ENCODE measurements at places on chromosomes 1 and 21.

GRCh38 chr1:40477678-40478053 is 576 bp downstream of the ZFP69 start:
- no peak for DNase-seq

- DNase-seq = no peak
Measured at GRCh38 chr1:19067912-19068638, 111.6 kb upstream of the IFFO2 start.

DNA sequence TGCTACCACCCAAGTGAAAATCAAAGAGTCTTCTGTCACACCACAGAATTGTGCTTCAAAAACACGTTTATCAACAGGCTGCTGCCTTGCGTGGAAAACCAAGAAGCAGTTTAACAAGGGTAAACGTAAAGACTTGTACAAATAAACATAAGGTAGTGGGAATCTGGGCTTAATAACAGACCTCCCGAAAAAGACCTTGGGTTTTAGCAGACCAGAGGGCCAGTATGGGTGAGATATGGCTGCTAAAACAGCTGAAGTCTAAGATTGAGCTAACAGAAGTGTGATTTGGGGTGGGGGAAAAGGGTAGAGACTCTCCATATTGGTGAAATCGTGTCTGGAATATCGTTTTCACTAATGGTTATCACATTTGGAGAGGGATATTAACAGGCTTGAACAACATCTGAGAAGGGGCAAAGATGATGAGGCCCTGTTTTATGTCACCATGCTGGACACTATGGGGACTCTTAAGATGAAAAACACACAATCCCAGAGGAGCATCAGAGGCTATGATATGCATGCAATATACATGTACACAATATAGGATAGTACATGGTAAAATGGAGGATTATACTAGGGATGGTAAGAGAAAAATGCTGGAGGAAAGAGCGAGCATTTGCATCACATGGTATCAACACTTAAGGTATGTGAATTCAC is 1.4 kb downstream of the MOV10 start:
- DNase-seq = no peak

DNA sequence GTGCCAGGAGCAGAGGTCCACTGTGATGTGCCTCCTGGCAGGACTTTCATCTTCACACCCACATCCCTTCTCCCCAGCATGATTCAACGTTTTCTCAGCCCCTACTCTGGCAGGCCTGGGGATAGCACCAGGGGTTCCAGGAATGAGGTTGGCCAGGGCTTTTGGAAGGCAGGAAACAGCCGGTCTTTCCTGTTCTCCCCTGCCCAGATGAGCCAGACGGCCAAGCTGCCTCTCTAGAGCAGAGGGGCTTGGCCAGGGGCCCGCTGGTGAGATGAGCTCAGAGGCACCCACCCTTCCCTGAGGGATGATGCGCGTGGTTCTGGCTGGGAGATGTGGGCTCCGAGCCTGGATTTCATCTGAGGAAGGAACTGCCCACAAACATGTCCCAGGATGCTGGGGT is 4.3 kb upstream of the MFAP2 start:
- DNase-seq = peak; percentile 90

GRCh38 chr1:82366689-82367088 is 566.0 kb downstream of the ADGRL2 start:
- DNase-seq = no peak

GRCh38 chr21:45409466-45410150 is 4.6 kb downstream of the COL18A1 start:
- peak; percentile 74 for DNase-seq

GRCh38 chr1:200922406-200922805 is 27.7 kb downstream of the INAVA start:
- peak; percentile 48 for DNase-seq

DNA sequence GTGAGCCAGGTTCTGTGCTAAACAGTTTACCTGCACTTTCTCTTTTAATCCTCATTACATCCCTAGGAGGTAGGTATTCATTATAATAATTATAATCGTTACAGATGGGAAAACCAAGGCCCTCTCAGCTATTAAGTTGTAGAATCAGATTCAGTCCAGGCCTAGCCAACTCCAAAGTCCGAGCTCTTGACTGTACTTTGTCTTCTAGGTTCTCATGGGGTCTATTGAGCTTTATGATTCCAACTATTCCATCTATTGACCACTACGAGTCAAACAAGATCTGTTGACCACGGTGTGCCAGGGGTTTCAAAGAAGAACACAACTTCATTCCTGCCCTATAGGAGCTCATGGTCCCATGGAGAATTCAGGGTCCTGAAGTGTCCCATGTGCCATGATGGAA is 2.0 kb downstream of the IFNLR1 start:
- no peak for DNase-seq

- DNase-seq = no peak
Measured at GRCh38 chr1:85991261-85991660, 165.3 kb downstream of the COL24A1 start.

DNA sequence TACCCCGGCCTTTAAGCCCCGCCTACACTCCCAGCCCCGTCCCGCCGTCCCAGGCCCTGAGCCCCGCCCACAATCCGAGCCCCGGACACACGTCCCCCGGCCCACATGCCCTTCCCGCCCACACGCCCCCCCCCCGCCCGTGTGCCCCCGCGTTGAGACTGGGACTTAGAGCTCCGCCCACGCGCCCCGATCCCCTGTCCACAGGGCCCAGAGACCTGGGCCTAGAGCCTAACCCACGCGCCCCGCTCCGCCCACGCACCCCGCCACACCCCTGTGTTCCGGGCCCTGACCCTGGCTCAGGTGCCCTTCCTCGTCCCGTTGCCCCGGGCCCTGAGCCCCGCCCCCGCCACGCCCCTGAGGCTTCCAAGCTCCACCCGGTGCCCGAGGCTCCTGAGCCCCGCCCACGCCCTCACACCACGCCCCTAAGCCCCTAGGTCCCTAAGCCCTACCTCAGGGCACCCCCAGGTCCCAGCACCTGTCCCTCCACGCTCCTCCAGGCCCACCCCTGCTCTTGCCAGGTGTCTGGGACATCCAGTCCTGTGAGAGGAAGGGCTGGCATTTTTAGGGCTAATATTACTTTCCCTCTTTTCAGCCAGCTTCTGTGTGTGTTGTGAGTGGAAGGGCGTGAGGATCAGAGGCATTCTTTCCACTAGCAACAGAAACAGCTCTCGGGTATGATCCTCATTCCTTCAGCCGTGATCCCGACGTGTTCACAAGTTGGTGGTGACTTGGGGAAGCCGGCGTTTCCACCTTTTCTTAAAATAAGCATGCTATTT is 552 bp upstream of the GPR157 start:
- DNase-seq = peak; percentile 91

DNA sequence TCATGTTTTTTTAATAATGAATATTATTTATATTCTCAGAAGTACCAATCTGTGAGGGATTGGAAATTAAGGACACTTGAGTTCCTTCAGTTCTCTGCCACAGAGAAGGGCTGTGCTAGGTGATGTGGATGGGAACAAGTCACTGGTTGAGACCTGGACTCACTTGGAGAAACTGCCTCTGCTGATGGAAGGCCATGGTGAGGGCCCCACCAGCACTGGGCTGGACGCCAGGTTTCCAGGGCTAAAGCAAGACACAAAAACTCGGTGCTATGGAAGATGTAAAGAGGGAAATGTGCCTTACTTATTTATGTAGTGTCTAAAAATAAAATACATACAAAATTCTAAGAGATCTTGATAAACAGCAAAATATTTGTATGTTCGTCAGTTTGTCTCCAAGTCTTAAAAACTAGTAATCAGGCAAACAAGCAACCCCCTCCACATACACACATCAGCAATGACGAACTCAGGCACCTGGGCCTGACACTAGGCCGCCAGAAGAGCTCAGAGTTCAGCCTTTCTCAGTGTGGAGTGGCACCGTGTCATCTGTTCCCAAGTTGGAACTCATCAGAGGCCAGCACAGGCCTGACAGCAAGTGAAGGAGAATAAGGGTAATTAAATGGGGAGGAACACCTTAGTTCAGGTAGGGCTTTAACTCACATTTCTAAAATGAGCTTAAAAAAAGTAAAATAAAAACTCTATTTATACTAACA is 19.6 kb downstream of the SIPA1L2 start:
- no peak for DNase-seq

GRCh38 chr1:19374083-19374801 is 62.1 kb downstream of the SLC66A1 start:
- DNase-seq = no peak

DNA sequence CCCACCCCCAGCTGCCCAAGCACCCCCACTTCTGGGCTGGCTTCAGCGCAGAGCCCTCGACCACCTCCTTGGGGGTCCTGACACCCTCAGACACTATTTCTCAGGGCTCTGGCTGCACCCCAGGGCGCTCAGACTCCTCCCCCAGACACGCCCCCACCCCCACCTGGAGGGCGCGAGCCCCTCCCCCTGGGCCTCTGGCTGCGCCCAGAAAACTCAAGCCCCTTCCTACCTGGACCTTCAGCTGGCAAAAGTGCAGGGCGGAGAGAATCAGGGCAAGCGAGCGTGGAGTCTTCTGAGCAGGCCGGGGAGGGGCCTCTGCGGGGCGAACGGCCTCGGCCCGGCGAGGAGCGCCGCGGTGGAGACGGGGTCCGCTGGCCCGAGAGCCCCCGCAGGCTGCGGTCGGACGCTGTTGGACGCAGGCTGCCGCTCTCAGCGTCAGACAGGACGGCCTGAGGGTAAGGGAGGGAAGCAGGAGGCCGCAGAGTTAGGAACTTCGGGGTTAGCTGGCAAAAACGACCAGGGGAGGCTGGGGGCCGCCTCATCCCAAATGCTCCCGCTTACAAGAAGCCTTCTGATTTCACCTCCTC is 17.4 kb upstream of the NBPF1 start:
- peak; percentile 73 for DNase-seq

DNA sequence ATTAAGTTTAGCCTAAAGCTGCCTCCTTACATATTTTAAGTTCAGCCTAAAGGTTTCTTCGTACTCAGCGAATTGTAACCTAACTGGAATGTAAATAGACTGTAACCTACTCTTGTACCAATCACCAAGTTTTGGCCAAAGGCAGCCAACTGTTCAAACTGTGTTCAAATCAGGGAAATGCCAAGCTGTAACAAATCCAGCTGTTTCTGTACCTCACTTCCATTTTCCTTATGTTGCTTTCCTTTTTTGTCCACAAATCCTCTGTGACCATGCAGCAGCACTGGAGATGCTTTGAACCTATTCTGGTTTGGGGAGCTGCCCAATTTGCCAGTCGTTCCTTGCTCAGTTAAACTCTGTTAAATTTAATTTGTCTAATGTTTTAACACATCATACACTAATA is 3.2 kb upstream of the APOBEC4 start:
- no peak for DNase-seq

- DNase-seq = no peak
Measured at GRCh38 chr1:100411019-100411418, 58.7 kb downstream of the CDC14A start.

- no peak for DNase-seq
Measured at GRCh38 chr1:101302831-101303511, 66.2 kb downstream of the S1PR1 start.

DNA sequence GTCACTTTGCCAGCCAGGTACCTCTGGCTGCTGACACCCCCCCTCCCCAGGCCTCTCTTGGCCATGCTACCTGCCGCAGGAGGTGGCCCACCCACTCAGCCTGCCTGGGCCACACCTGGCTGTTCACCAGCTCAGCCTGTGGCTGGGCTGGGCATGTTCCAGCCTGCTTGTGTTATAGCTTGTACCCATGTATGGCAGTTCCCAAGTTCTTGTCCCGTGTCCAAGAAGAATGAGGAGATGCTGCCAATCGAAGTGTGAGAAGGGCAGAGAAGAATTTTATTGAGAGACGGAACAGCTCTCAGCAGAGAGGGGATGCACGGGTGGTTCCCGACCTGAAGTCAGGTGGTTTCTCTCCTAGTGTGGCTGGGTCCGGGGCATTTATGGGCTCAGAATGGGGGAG is 3.9 kb upstream of the MMEL1 start:
- DNase-seq = peak; percentile 60

GRCh38 chr1:150688763-150689162 is 8.2 kb downstream of the GOLPH3L start:
- no peak for DNase-seq

DNA sequence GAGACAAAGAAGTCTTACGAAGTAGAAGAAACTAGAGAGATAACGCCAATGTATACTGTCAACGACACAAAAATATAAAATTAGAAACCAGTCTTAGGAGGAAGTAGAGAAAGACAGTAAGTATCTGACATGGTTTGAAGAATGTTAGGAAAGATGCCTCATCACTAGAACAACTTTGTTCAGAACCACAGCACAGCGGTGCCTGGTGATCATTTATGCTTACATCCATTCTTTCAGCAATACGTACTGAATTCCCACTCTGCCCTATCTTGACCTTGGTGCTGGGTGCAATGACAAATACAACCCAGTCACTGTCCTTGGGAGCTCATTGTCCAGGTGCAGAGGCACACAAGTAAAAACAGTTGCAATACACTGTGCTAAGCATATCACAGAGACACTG is 104.4 kb downstream of the TM2D1 start:
- DNase-seq = no peak

DNA sequence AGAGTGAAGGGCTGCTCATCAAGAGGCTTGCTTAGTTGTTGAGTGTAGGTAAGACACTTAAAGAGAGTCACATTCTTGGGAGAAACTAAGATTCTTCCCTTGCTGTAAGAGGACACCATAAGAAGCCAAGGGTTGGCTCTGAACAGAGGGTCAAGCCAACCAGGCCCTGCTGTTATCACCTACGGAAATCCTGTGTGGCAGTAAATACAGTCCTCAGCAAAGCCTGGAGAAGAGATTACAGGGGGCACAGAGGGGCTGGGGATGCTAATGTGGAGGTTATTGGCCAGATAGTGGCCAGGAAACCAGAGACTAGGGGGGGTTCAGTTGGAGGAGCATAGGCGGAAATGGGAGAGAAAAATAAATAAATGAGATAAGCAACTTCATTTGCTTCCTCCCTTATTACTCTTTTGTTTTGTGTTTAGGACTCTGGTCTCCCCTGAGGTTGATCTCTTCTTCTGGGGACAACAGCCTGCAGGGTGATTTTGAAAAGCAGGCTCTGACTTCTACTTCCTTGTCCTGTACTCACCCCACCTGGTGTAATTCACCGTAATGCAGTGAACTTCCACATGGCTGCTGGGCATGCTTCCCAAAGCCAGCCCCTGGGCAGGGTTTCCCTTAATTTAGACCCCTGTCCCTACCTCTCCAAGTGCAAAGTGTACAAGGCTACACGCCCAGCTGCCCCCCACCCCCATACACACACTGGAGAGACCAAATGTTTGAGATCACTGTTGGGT is 40.9 kb downstream of the MTARC1 start:
- no peak for DNase-seq

GRCh38 chr1:243849421-243850201 is 432 bp downstream of the AKT3 start:
- DNase-seq = peak; percentile 80

GRCh38 chr1:110123224-110123623 is 11.0 kb downstream of the UBL4B start:
- no peak for DNase-seq

GRCh38 chr1:77539519-77540142 is 142.8 kb downstream of the ZZZ3 start:
- no peak for DNase-seq
